T47D (cell line): ENCODE measurements at places on chromosomes 12 and 14.

- no peak for DNase-seq
These were observed 17.4 kb downstream of the TMEM119 start for GRCh38 chr12:108580531-108580930.

DNA sequence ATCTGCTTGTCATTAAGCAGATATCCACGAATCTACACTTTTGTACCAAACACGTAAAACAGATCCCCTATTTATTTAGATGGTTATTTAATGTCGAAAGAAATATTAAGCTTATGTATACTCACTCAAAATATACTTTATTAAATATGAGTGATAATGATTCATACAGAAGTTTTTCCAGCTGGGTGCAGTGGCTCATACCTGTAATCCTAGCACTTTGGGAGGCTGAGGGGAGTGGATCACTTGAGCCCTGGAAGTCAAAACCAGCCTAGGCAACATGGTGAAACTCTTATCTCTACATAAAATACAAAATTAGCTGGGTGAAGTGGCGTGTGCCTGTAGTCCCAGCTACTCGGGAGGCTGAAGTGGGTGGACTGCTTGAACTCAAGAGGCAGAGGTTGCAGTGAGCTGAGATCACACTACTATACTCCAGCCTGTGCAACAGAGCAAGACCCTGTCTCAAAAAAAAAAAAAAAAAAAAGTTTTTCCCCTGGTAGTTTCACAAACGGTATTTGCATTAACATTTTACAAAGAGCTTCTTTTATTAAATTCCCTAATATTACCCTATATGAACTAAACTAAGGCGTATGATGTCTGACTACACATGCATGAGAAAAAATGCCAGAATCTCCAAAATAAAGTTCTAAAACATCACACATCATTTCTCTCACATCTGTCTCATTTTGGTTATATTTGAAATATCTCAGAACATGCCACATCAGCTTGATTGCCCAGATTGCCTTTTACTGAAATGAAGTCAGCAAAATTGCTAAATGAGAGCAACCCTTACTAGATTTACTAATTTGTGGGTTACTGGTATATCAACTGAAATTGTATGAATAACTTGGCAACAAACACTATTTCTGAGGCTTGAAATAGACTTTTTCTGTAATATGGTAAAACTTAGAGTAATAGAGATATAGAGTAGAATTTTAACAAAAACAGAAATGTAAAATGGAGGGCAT is 74.9 kb downstream of the PAWR start:
- no peak for DNase-seq

- DNase-seq: no peak
These were observed 41.3 kb downstream of the CCDC60 start for GRCh38 chr12:119375883-119376190.

DNA sequence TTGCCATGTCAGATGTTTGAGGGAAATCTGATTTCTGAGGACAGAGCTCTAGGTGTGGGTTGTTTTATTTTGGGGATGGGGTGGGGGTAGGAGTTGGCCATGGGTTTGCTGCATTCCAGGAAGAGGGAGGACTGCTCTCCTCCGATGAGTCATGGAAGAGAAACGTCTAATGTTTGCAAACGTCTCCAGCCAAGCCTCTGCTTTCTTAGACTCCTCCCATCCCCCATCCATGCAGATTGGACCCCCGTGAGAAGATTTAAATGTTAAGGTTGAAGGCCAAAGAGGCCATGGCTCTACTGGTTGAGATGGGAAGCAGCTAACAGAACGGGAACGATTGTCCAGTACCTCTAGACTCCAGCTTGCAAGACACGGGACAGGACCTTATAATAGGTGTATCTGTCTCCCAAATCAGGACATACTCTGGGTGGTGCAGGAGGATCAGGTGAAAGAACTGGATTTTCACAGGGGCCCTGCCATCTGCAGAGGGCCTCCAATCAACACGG is 11.4 kb upstream of the ATP2A2 start:
- DNase-seq: peak; percentile 48

- DNase-seq: no peak
These were observed 137.7 kb upstream of the TRHDE start for GRCh38 chr12:72134246-72135020.

DNA sequence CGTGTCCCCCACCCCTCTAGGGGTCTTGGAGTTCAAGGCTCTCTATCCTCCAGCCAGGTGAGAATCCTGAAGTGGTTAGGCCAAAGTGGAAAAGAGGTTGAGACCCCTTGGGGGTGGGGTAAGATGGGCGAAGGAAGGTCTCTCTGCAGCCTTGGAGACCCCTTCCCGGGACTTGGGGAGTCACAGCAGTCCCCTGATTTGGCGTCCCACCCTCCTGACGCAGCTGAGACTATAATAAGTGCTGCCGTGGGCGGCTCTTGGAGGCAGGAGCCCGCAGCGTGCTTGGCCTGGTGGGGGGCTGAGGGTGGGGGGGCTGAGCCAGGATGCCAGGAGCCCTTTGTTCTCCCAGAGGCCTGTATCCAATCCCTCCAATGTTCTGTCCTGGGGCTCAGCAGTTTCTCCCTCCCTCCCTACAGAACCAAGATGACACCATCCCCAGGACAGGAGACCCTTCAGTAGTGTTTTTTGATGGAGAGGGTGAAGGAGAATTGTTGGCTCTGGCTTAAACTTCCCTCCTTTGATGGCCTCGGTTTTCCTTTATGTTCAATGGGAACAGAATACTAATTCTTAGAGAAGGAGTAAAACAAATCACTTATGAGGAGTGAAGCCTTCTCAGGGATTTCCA is 1.5 kb upstream of the AGAP2 start:
- DNase-seq: no peak

DNA sequence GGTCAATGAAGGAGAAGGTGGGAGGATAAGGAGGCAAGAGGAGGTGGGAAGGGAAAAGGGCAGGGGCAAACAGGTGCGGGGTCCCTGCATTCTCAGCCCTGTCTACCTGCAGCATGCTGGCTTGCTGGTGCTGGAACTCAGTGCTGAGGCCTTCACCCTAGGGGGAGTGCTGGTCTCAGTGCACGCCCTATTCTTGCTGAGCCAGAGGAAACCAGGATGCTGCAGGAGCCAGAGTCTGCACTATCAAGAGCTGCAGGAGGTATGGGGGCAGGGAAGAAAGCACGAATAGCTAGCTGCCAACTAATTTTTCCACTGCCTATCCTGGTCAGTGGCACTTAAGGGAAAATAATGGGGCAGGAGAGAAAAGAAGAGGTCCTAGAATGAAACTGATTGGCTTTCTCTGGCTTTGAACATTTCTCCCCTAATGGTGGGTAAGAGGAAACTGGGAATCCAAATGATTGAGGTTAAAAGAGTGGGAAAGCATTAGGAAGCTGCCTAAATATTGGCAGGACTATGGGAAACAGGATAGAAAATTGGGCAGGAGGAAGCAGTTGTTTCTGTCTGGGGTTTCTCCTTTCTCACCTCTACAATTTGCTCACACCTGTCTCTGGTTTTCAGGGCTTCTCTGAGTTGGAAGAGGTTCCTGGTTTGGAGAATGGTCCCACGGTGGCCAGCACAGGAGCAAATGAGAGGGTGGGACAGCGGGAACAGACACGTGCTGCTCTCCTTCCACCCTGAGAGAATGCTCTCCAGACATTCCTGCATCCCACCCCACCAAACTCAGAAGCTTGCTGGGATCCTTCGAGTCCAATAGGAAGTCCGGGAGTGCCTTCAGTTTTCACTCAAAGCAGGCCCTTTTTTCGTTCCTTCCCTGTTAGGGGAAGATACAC is 1.9 kb downstream of the TMEM253 start:
- DNase-seq: no peak

DNA sequence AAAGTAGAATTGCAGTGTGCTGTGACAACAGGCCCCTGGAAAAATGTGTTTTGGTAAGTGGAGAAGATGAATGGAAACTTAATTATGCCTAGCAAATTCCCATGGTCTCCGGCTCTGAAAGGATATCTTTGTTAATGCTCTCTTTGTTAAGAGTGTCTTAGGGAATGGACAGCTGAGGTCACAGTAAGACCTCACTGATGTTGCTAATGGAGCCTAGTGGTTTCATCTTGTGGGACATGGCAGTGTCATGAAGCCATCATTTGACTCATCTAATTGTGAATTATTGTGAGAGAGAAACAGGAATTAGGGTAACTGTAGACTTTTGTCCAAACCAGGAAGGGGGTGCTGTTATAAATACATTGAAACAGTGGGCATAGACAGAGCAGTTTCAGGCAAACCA is 330.3 kb downstream of the TMTC2 start:
- no peak for DNase-seq

GRCh38 chr12:78088391-78088832 is 257.7 kb downstream of the NAV3 start:
- DNase-seq: no peak

GRCh38 chr12:48183876-48184548 is 568 bp downstream of the CCDC184 start:
- DNase-seq: no peak

GRCh38 chr14:59116984-59117415 is 71.5 kb upstream of the DAAM1 start:
- no peak for DNase-seq

- peak; percentile 51 for DNase-seq
These were observed 8.1 kb upstream of the KRT4 start for GRCh38 chr12:52821826-52822660.

GRCh38 chr12:104668274-104668718 is 211.5 kb downstream of the CHST11 start:
- DNase-seq: no peak

DNA sequence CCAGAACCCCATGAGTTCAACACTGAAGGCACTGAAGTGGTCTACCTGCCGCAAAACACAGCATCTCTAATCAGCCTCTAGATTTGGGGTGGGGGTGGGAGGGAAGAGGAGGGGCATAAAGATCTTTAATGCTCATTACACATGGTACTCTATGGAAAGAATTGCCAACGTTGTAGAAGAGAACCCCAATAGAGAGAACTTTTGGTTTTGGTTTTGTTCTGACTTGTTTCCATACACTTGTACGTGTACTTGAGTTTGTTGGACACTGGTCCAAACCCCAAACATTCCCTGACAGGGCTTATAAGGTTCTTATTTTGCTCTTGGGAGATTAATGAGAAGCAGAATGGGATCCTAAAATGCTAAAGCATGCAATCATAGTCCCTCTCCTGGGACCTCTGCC is 31.0 kb downstream of the GNPTAB start:
- no peak for DNase-seq

DNA sequence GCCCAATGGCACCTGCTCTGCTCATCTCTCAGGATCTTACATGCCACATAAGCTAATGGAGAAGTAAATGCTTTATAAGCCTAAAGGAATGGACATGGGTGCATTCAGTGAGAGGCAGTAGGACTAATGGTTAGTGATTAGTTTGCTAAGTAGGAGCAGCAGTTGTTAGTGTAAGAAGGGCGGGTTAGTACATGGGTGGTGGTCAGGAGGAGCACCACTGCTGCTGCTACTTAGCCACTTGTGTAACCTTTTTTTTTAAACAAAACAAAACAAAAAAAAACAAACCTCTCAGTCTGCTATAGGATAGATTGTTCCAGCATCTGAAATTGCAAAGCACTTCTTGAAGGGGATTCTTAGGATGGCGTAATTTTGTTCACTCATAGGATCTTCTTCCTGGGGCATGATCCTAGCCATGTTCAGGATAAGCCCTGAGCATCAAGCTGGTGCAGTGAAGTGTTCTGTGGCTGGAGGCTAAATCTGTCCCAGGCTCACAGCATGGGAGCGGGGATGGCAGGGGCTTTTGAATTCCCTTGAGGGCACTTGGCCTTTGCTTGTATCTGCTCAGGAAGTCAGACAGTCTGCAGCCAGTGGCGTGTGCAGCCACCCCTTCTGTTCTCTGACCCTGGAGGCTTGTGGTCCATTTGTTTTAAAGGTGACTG is 63.6 kb downstream of the CHST11 start:
- no peak for DNase-seq
